ENCODE measurements at places on chromosomes 7 and 10.

GRCh38 chr10:17538941-17539340, 78.2 kb downstream of the HACD1 start:
- no peak for DNase-seq

- DNase-seq: no peak
Measured at GRCh38 chr10:133164816-133165555, 5.0 kb downstream of the KNDC1 start.

DNA sequence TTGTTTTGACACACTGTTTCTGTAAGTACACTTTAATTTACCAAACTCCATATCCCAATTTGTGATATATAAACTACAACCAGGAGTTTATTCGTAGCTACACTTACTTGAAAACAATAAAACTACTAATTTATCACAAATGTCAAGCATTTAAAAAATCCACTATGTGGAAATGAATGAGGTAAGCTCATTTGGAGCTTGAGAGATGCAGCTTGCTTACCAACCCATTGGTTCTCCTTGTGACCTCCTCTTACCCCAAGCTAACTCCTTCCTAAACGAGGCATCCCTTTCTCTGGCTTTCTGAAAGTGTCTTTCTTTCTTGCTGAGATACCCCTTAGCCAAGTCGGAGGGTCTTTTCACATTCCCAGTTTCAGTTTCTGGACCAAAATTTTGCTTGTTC, 2.5 kb downstream of the OR6V1 start:
- DNase-seq: no peak

GRCh38 chr10:131960631-131961046, 21.1 kb downstream of the BNIP3 start:
- DNase-seq: no peak

DNA sequence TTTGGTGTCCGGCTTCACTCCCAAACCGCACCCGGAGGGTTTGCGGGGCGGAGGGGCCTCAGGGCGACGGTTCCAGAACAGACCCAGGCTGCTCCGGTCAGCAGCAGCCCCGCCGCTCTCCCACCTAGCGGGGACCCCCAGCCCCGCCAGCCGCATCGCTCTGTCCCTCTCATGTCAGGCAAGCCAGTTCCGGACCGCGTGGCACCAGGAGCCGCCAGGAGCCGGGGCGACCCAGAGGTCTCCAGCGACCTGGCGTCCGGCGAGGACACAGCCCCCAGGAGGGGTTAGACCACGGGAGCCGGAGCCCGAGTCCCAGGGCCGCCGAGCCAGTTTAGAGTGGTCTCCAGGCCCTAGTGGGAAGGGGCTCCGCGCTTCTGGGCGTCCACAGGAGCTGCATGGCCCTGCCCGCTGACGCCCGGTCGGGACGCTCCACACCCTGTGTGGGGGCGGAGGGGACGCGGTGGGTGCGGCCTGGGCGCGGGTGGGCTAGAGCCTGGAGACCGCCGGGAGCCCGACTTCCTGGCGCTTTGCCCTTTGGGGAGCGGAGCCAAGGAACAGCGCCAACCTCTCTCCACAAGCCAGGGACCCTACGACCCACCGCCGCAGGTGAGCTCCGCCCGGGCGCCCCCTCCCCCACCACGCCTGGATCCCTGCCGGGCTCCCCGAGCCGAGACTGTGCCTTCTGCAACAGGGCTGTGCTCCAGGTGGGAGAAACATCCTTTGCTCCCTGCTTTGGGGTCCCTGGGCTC, 43.4 kb downstream of the ZNF117 start:
- no peak for DNase-seq

Data from hematopoietic multipotent progenitor cell (in vitro differentiated cells).